HS-5 (cell line): ENCODE measurements at places on chromosomes 16 and 17.

DNA sequence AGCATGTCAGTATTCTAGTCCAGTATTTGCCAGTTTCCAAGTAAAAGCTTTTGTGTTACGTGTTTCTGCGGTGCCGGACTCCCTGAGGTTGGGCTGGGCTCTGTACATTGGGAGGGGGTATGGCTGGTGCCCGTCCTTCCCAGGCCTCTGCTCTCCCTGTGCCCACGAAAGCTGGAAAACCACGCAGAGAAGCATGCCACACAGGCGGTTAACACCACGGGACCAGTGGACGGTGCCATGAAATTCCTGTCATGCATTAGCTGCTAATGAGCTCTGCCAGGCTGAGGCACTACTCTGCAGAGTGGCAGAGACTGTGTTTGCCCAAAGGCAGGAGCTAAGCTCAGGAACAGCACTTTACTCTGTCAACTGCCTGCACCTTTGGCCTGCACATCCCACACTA lies 8.1 kb downstream of the SMIM5 start:
- no peak for DNase-seq

DNA sequence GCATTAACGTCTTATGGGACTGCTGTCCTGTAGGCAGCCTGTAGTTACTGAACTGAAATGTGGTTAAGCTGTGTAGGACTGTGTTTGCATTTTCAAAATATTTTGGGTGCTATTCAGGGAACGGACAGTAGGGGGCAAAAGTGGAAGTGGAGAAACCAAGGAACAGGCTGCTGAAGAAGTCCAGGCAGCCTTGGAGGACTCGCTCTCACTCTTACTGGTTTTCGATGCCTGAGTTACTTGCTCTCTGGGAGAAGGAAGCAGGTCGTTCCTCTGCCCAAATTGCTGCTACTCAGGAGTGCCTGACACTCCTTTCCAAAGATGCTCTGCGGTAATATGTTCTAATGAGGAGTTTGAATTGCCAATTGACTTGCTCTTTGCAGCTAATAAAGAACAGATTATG lies 64.5 kb upstream of the RBFOX1 start:
- no peak for DNase-seq

DNA sequence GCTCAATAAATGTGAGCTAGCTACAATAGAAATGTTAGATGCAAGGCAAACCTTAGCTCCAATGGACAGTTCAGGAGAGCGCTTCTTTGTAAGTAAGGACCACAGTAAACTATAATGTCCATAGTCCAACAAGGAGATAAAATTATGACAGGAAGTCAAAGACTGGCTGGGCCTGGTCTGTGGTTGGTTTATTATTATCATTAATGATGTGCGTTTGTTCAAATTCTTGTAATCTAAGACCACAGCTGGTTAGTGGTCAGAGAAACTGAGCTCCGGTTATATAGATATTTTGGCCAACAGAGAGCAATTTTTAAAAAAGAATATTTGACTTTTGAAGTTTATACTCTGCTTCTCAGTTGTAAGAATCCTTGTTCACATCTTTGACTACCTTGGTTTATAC lies 4.7 kb upstream of the CMTM2 start:
- no peak for DNase-seq

- no peak for DNase-seq
Measured at GRCh38 chr17:81484195-81484979, 28.2 kb downstream of the ACTG1 start.

DNA sequence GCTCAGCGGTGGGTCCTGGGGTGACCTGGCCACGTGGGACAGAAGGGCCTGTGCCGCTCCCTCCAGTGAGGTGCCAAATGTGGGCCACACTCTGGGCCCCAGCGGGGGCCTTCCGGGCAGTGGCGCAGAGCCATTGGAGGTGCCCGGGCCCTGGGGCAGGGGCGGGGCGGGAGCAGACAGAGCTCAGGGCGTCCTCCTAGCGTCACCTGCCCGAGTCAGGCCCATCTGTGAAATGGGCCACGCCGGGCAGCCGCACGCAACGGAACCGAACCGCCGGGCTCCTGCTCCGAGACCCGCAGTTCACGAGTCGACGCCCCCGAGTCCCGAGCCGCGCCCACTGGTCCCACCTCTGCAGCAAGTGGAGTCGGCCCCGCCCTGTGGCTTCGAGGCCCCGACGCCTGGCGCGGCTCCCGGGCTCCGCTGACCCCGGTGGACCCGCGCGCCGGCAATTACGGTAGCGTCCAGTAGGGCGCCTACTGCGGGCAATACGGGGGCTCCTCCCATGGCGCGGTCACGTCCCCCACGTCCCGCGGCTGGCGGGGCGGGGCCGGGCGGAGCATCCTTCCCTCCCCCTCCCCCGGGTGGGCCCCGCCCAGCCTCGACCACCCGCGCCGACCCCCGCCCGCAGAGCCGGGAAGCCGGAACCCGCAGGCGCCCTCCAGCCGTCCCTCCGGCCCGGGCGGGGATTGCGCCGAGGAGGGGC lies 1.9 kb downstream of the SLC16A3 start:
- DNase-seq, result peak; percentile 68

DNA sequence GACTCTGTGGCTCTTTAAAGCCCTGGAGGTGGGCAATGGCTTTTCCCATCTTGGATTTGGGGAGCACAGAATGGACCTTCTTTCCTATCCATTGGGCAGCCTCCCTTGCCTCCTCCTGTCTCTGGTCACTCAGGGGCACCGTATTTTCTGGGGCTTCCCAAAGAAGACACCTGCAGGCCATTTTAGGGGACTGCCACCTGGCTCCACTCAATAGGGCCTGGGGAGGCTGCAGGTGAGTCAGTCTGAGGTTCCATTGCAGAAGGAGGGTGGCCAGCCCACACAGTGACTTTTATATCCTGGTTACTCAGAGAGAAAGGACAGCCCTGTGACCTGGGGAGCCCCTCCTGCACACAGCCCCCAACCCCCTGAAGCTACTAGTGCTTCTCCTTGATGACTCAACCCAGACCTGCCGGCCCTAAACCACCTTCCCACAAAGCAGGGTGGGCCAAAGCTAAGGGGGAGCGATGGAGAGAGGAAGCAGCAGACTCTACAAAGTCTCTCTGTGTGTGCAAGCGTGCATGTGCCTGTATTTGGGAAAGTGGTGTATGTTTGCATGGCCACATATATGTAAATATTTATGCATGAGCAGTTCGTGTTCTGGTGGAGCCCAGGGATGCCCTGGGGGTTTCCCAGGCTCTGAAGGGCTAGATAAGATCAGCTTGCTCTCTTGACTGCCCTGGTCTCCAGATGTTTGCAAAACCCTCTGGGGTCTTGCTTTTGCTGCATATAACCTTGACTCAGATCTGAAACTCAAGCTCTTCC lies 5.0 kb downstream of the CX3CL1 start:
- no peak for DNase-seq

DNA sequence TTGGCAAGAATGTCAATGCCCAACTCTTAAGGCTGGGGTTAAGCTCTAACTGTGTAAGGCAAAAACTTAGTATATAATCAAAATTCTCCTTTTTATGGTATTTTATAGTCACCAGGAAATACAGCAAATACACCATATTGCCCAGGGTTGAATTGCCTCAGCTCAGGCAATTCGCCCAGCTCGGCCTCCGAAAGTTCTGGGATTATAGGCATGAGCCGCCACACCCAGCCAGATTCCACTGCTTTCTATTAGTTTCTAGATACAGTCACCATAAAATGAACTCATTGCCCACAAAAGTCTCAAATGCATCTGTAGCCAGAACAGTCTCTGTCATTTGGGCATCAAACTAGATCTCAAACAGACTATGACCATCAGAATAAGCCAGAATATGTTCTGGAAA lies 238.7 kb upstream of the TOX3 start:
- DNase-seq, result no peak

DNA sequence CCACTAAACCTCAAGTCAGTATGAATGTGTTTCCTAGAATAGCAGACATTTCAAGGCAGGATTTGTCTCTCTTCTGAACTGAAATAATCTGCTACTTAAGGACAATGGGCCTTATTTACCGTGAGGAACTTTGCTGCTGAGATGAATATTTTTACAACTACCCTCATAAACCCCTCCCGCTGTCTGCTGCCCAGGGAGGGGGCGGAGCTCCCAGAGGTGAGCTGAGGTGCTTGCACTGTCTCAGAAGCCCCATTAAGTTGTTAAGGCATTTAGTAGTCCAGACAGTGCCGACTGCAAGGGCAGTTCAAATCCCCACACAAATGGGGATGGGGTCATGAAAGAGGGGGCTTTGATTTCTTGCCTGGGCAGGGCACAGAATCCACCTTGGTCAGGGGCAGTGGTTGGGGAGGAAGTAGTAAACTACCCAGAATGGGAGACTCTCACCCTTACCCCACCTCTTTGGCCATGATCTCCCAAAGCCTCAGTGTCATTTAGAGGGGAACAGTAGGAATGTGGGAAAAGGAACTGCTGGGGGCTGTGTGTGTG lies 19.2 kb downstream of the HNF1B start:
- no peak for DNase-seq

DNA sequence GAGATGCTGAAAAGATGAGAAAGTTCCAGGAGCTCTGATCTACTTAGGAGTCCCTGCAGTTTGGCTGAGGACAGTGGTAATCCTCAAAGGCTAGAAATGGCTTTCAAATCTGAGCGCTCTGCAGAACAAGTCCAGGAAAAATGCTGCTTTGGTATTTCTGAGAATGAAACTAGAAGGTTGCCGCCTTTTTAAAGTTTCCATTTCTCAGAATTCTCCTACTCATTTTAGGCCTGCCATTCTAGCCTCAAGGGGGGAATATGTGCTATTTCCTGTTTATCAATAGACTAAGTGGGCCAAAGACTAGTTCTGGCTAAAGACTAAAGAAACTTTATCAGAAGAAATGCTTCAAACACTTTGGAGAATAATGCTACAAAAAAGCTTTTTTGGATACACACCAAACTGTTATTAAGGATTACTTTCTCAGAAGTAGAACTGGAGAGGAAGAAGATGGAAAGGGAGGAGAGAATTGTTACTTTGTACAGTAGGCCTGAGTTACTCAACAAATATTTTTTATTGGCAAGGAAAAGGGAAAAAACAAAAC lies at the start of gene SLFN12L:
SLFN12L (minus strand) TSS at position 78 of the 541 bp plus-strand sequence. CDS start 15,314 bp downstream, outside the sequence.
- DNase-seq, result no peak

- DNase-seq, result no peak
Measured at GRCh38 chr17:66425756-66426396, 123.5 kb downstream of the PRKCA start.

- DNase-seq, result no peak
Measured at GRCh38 chr17:57332501-57332900, 76.2 kb downstream of the MSI2 start.

GRCh38 chr16:86550281-86550680 lies 4.8 kb downstream of the MTHFSD start:
- no peak for DNase-seq

DNA sequence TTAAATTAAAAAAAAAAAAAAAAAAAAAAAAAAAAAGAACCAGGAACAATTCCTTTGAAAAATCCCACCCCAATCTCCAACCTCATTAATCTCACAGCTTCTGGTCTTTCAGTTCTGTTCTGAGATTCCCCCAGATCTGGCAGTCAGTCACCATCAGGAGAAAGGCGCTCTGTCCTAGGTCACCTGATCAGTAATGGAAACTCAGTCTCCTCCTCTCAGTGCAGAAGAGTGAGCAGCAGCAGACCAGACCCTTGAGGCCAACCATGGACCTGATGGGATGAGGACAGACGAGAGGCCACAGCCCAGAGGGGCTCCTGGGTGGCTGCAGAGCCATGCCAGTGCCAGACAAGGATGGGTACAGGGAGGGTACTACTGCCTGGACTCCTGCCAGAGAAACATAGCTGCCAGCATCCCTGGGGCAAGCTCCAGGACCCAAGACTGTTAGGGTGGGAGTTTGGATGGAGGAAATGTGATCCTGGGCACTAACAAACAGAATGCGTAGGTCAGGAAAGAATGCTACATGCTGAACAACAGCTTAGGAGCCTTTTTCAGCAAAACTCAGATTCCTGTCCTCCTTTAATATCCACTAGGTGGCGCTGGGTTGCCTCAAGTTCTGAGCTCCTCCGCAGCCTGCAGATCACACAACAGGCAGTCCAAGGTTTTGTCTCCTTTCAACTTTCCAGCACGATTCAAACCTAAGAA lies 28.7 kb downstream of the MPG start:
- no peak for DNase-seq

GRCh38 chr17:48723423-48724250 lies 652 bp downstream of the PRAC2 start:
- DNase-seq, result no peak

DNA sequence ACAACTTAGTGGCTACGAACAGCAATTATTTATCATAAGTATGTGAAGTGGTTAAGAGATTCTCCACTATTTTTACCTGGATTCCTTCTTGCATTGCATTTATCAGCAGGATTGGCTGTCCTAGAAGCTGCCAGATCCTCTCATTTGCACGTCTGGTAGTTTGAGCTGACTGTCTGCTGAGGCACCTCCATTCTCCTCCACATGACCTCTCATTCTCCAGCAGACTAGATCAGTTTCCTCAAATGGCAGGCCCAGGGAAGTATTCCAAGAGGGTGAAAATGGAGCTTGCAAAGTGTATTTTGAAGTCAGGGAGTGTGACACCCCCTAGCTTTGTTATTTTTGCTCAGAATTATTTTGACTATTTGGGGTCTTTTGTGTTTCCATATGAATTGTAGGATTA lies 870.1 kb downstream of the CDH11 start:
- DNase-seq, result no peak

DNA sequence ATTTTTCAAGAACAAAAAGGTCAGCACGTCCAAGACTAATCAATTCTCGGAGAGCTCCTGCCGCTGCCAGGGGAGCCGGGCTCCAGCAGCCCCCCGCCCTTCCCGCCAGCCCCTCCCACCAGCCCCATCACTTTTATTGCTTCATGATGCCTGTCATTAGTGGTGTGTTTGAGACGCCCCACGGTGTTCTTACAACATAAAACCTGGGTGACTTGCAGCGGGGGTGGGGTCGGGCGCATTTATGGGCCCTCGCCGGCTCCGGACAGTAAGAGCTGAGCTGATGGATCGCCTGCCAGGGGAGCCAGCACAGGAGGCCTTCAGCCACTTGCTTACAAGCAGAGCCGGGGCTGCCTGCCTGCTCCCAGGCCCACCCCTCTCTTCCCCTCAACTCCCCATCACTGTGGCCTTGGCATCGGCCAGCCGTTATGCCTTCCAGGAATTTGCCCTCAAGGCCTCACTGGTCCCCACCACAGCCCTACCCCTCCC lies 82.9 kb upstream of the CBX4 start:
- no peak for DNase-seq
